ENCODE measurements at places on chromosomes 16 and 17. TPM values are rescaled to one million over a fixed set of nuclear protein-coding genes. Genes with fewer than 3 reads are reported as not detected.

The KCNJ2 gene
- total RNA-seq = under 0.01 TPM

The NHERF2 gene
- total RNA-seq = 52.7 TPM

The SBK1 gene
- total RNA-seq = not detected

The CNTNAP1 gene
- 37.9 TPM for total RNA-seq

The TEKT5 gene
- 0.09 TPM for total RNA-seq

The TBC1D3 gene
- not detected for total RNA-seq

The KRTAP2-2 gene
- total RNA-seq = not detected

The TEKT3 gene
- total RNA-seq = 0.09 TPM

The GCGR gene
- total RNA-seq = not detected

The TSNAXIP1 gene
- 0.26 TPM for total RNA-seq

The GAST gene
- total RNA-seq = not detected
